ENCODE measurements at places on chromosomes 1 and 21.

- no peak for DNase-seq
Measured at GRCh38 chr1:165845992-165846748, 18.8 kb downstream of the UCK2 start.

DNA sequence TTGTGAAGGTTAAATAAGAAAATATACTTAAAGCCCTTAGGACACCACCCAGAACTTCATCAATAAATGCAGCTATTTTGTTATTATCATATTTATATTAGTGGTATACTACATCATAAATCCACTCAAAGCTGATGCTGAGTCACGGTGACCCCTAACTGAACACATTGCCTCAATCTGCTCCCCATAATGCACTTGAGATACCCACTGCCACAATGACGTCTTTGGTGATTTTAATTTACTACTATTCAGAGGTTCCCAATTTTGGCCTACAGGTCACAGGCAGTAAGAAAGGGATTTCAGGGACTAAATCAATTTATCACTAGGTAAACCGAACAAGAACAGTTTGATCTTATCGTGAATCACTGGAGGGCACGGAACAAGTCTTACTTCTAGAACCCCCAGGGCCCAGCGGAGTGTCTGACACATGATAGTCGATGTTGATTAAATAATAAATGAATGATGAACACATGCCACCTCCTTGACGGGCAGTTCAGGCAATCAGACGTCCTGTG is 493 bp upstream of the CHD1L start:
- DNase-seq, result no peak

DNA sequence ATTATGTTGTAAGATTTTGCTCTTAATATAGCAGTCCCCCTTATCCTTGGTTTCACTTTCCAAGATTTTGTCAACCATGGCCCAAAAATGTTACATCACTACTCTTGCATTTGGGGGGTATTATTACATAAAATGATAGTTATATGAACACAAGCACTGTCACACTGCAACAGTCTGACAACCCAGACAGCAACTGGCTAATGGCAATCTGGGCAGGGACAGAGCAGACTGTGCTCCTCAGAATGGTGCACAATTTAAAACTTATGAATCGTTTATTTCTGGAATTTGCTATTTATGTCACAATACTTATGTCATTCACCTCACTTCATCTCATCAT is 2.1 kb upstream of the IVNS1ABP start:
- DNase-seq, result no peak

DNA sequence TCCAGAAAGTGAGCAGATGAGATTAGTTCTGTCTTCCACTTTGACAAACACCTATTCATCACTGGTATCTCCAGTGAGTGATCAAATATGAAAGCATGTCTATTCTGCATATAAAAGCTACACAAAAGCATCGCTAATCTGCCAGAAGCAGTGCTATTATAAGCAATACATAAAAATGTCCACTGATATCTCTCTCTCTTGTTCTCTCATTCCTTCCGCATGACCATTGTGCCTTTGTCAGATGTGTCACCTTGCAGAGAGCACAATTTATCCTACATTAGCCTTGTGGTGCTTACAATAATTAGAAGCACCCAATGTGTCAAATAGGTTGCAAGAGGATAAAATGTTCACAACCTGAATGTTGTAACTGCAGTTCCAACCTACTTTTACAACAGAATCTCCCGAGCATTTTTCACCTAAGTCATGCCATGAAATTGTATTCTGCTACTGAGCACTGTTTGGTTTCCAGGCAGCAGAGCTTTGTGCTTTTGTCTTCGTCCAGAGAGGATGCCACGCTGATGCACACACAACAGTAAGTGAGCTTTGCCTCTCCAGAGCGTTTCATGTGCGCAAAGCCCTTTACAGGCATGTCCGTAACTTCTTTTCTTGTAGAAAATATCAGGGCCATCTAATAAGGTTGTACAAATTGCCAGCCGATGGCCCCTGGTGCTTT is 198.7 kb upstream of the PLD5 start:
- no peak for DNase-seq

DNA sequence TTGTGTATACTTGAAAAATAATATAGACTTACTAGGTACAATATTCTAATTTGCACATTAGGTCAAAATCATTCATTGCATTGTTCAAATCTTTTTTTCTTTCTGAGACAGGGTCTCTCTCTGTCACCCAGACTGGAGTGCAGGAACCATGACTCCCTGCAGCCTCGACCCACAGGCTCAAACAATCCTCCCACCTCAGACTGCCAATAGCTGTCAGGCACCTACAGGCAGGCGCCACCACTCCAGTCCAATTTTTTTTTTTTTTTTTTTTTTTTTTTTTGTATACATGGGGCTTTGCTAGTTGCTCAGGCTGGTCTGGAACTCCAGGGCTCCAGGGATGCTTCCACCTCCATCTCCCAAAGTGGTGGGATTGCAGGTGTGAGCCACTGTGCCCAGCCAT is 656.9 kb downstream of the KCNT2 start:
- no peak for DNase-seq

GRCh38 chr1:54610048-54610447 is 13.3 kb downstream of the FAM151A start:
- peak; percentile 9 for DNase-seq

GRCh38 chr1:79501153-79501552 is 494.6 kb upstream of the ADGRL4 start:
- DNase-seq, result no peak

DNA sequence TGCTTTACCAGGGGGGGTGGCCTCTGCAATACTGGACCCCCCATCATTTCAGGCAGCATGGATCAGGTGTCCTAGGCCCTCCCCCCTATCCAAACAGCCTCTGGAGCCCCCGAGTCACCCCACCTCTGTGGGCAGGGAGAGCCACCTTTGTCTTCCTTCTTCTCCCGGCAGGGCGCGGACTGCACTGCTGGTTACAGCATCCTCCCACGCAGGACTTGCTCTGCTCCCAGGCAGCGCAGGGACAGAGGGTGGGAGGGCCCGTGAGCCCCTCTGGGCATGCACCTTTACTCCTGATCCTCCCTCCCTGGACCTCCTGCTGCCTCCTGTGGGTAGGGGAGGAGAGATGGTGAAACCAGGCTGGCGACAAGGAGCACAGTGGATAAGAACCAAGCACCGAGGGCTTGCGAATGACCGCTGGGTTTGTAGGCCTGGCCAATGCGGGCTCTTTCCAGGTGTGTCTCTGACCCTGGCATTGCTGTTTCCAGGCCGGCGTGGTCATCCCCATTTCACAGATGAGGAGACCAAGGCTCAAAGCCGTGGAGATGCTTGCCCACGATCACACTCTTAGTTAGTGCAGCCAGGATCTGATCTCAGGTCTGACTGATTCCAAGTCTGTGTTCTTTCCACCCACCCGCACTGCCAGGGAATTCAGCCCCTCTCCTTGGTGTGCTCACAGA is 73.6 kb upstream of the TARDBP start:
- no peak for DNase-seq

- peak; percentile 98 for DNase-seq
Measured at GRCh38 chr1:201955009-201955728, at the start of gene TIMM17A. Gene TIMM17A (plus strand): TSS chr1:201955503. CDS start chr1:201955527, 24 bp downstream.

DNA sequence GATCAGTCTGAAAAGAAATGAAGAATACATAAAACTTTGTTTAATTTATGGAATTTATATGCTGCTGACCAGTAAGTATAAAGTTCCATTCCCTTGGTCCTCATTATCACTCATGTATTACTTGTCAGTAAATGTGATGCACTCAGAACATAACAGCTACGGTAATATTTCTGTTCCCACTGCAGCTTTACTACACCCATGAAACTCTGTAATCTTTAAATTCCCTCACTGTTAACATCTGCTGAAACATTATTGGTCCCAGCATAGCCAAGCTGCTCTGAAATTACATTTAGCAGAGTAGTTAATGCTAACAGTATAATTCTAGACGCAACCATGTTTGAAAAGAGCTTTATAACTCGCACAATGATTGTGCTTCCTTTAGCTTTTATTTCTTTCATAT is 238.4 kb downstream of the GPATCH2 start:
- no peak for DNase-seq

- DNase-seq, result peak; percentile 77
Measured at GRCh38 chr1:46687093-46687659, 15.5 kb downstream of the TEX38 start.

DNA sequence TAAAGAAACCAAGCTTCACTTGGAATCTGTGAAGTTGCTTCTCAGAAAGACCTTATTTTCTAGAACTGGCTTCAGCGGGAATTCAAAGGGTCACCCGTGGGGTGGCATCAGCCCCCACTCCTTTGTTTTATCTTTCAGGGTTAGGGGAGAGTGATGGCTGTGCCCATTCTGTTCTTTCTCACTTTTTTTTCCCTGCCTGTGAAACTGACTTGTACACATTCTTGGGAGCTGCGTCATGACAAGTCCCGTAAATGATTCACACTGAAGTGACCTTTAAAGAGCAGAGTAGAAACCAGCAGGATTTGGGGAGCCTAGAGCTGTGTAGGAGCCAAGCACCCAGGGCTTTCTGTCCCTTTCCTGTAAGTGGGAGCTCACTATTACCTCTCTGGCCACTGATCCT is 43.8 kb downstream of the SLC44A3 start:
- peak; percentile 91 for DNase-seq

DNA sequence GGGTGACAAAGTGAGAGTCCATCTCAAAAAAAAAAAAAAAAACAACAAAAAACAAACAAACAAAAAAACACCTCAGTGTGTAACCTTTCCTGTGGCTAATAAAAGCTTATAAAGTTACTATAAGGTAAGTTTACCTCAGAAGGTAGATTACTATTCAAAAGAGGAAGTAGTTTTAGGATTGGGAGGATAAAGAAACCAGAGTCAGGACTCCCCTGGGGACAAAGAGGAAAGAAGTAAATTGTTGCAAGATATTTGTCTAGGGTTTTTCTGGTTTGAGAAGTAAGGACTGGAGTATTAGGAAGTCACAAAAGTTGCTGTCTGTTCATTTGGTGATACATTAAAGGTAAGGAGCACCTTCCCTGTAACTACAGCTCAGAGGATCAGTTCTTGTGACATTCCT is 23.8 kb upstream of the CENPF start:
- DNase-seq, result no peak

DNA sequence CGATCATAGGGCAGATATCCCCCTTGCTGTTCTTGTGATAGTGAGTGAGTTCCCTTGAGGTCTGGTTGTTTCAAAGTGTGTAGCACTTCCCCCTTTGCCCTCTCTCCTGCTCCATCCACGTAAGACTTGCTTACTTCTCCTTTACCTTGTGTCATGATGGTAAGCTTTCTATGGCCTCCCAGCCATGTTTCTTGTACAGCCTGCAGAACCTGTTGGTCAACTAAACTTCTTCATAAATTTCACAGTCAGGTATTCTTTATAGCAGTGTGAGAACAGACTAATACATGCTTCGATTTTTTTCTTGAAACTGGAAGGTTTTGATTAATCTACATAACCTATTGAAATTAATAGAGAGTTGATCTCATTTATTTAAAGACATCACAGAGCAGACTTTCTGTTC is 302.5 kb upstream of the PBX1 start:
- no peak for DNase-seq

DNA sequence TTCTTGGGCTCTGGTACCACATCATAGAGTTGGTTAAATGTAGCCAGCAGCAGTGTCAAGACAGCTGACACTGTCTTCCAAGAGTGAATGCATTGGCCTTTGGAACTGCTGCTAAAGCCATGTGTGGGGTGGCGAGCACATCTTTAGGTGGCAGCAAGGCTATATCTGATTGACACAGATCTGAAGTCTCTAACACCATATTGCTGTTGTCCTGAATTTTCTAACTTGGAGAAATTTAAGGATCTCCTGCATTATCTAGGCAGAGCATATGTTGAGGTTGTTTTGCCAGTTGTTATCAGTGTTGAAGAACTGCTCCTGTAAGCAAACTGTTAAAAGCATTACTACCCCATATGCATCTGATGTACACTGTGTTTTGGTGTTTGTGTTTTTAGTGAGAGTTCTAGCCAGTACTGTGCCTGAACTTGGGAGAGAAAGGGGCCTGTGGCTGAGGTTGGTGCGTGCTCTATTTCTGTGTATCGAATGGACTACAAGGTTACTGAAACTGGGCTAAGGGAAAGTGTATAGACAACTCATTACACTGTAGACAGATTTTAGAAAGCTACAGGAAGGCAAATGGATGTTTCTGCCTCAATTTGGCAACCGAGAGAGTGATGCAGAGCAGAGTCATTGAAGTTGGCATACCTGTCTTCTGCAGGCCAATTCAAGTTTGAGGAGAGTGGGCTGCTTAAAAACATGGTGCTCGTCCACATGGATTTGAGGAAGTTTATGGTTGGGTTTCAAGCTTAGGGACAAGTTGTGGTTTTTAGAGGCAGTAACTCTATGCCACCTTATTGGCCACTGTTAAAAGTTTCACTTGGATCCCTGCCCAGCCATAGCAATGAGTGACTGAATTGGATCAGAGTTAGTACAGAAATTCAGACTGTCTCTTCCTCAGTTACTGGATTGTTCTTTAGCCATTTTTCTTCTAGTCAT is 16.9 kb downstream of the DYRK3 start:
- DNase-seq, result no peak

GRCh38 chr1:74334147-74334546 is 99.0 kb downstream of the TNNI3K start:
- peak; percentile 43 for DNase-seq

DNA sequence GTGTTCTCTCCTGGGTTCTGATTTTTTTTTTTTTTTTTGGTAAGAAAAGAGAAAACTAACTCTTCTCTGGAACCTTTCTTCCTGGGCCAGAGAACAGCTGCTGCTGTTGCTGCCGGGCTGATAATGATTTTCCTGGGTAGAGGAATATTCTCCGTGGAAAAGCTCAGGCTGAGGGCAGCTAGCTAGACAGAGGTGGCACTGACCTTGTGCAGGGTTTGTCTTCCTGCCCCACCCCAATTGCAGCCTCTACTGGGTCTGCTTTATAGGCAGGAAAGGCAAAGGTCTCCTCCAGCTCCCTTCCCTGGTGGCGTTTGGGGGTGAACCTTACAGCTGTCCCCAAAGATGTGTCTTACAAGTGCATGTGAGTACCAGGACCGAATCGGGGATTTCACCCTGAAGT is 79.3 kb downstream of the SPSB1 start:
- DNase-seq, result no peak

DNA sequence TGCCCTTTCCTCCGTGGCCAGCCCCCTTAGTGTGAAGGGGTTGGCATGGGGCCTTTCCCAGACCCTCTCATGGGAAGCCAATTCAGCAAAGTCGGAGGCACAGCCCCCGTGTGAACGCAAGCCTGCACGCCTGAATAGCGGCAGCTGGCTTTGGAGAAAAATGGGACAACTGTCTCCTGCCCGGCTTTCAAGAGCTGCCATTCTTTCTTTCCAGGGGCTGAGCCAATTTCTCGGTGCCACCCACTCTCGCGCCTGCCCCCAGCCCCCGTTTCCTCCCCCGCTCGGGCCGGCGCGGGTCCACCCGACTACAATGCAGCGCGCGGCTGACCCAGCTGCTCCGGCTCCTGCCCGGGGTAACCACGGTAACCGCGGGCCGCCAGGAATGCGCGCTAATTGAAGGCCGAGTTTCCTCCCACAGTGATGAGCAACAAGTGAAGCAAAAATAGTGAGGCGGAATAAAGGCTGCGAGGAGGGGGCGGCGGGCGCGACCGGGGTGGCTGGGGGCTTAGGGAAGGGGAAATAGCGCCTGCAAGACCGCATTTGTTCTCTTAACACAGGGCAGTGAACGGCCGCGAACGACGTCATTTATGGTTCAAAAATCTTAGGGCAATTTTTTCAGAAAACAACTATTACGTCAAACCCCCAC is 27.8 kb downstream of the ILDR2 start:
- peak; percentile 83 for DNase-seq
